Activated CD4-positive, alpha-beta T cell treated with anti-CD3 and anti-CD28 coated beads, Interleukin-2, amount 50 U/mL, for 48 hours (primary cell): ENCODE measurements at places on chromosomes 3 and 15.

DNA sequence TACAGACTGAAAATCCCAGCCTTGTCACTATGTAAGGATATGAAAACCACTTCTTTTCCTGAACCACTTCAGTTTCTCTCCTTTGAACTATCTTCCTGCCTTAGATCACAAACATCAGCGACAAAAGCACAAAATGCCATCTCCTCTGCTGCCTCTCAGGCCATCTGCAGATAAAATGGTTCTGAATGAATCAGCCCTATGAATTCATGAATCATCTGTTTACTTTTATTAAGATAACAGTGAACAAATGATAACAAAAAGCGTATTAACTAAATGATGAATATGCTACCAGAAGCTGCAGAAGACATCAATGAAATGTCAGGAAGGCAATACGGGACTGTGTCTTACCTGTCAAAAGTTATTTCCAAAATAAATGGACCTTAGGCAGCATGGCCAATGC is 928.1 kb downstream of the ROBO1 start:
- no peak for DNase-seq

- no peak for DNase-seq
These were observed 267.7 kb downstream of the XXYLT1 start for GRCh38 chr3:195003006-195003892.

DNA sequence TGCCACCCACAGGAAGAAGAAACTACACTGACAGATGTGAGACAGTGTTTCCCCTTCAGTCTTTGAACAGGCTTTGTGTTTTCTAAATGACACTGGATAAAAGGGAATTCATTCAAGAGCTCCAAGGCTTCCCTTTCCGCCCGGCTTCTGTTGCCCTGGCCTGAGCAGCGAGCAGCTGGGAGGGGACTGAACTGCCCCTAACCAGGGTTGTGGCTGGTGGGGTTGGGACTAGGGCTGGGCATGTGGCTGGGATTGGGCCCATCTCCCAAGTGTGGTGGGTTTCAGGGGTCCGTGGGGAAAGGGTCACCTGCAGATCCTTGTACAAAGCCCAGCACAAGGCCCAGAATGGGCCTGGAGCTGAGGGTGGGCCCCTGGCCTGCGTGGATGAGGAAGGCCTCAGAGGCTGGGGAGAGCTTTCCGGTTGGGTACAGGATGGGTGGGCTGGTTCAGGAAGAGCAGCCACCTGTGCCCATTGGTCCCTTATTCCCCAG is 10.4 kb downstream of the VILL start:
- no peak for DNase-seq

- DNase-seq, result peak; percentile 33
These were observed 1.0 kb downstream of the LRCH3 start for GRCh38 chr3:197791892-197792647.

GRCh38 chr3:78974181-78974790 is 793.5 kb downstream of the ROBO1 start:
- no peak for DNase-seq

- no peak for DNase-seq
These were observed 393 bp downstream of the ERICH6 start for GRCh38 chr3:150703299-150703755.

- DNase-seq, result no peak
These were observed 29.3 kb downstream of the CEP152 start for GRCh38 chr15:48781481-48782081.

- no peak for DNase-seq
These were observed 44.4 kb downstream of the CSNK1G1 start for GRCh38 chr15:64311566-64311965.

DNA sequence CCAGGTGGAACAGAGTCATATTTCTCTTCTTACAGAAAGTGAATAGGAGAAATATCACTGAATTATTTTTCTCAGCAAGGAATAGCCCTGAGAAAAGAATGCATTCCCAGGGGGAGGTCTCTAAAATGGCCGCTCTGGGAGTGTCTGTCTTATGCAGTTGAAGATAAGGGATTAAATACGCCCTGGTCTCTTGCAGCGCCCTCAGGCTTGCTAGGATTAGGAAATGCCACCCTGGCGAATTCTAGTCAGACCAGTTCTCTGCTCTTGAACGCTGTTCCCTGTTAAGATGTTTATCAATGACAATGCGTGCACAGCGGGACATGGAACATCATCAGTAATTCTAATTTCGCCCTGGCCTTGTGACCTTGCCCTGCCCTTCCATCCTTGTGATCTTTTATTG is 949.0 kb upstream of the SEMA6D start:
- no peak for DNase-seq
